ENCODE measurements at places on chromosomes 7 and 10.

DNA sequence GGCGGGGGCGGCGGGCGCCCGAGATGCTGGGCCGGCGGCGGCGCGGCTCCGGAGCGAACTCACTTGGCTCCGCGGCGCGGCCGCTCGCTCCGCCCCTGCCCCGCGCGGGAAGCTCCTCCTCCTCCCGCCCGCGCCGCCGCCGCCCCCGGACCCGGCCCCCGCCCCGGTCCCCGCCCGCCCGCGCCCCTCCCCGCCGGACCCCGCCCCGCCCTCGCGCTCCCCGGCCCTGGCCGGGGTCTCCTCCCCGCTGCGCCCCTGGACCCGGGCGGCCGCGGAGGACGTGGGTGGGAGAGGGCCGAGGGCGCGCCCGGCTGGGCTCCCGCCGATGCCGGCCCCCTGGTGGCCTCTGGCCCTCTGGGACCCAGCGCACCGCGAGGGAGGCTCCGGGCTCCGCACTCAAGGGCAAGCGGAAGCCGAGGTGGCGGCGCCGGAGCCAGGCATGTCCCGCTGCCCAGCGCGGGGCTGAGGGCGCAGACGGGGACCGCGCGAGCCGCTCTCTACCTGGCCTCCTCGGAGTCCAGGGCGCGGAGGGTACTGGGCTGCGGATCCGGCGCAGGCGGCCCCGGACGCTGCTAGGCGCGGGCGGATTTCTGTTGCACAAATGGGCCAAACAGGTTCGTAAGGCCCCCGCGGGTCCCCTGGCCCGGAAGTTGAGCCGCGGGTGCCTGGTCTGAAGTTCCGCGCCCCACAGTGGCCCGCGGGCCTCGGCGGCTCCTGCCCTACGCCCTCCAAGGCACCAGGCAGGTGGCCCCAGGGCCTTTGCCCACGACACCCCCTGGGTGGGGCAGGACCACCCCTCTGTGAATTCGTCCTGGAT, at the start of gene TCERG1L:
Gene TCERG1L (minus strand): TSS at position 61 of the 817 bp plus-strand sequence. CDS start 86 bp downstream, outside the sequence.
- no peak for DNase-seq

GRCh38 chr10:4352414-4352961, 473.5 kb upstream of the AKR1E2 start:
- DNase-seq: no peak

GRCh38 chr7:6158424-6159096, 113.9 kb downstream of the CYTH3 start:
- DNase-seq: no peak

GRCh38 chr7:57348646-57349269, 101.2 kb upstream of the ZNF716 start:
- no peak for DNase-seq

GRCh38 chr7:155458878-155459699, 1.2 kb downstream of the EN2 start:
- DNase-seq: no peak

DNA sequence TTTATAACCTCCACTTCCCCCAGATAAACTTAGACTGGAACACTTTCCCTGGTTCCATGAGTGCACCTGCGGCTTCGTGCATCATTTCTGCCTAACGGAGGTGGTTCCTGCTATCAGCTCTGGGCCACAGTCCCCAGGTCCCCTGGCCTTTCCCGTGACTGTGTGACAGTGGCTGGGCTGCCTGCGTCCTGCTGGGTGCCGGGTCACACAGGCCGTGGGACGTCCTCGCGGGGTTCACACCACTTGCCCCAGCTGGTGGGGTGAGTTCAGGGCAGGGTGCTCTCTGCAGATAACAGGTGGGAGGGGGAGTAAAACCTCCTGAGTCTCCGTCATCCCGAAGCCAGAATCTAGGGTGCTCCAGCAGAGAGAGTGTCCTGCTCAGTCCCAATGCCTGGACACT, 58.7 kb upstream of the CFAP46 start:
- DNase-seq: no peak

Data from glomerular endothelial cell (primary cell).